ENCODE measurements at places on chromosomes 3 and 15. TPM values are rescaled to one million over a fixed set of nuclear protein-coding genes. Genes with fewer than 3 reads are reported as not detected.

EPHA3 gene
- total RNA-seq: not detected

GABRG3 gene
- not detected for total RNA-seq

PATL2 gene
- not detected for total RNA-seq

ZNF35 gene
- total RNA-seq: 5.7 TPM

C2CD4A gene
- total RNA-seq: 5.7 TPM

TMEM202 gene
- not detected for total RNA-seq

GRCh38 chr15:70182858-70183695 is 85.4 kb upstream of the TLE3 start:
- DNase-seq: no peak

GRCh38 chr15:25478313-25478712 is 39.5 kb upstream of the UBE3A start:
- no peak for DNase-seq
